ENCODE measurements at places on chromosomes 12 and 14. TPM values are rescaled to one million over a fixed set of nuclear protein-coding genes. Genes with fewer than 3 reads are reported as not detected.
A peak's percentile ranks its signal among the peaks of the same experiment; 100 is the strongest.

DNA sequence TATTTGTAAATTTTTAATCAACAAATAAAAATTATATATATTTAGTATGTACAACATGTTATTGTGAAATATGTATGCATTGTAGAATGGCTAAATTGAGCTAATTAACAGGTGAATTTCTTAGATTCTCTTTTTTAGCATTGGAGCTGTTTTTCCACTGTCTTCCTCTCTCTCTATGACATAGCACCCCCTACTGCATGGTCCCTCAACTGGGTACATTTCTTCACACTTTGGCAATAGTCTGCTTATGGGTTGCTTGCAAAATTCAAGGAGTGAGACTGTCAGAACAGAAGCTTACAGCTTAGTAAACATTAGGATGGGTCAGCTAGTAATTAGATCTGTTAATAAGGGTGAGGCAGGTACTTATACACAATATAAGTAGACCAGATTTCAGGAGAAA is 658.5 kb upstream of the MGAT4C start:
- H3K27ac ChIP-seq = no peak overlapping the region
- H3K36me3 ChIP-seq = no peaks in the 10 kb centered on the region
- DNase-seq = no peak
- H3K27me3 ChIP-seq = no peaks in the 10 kb centered on the region

- DNase-seq = no peak
- H3K27ac ChIP-seq = peak overlapping the region; percentile 83
Observed at GRCh38 chr12:107329569-107330324, 236.4 kb upstream of the CRY1 start.

Gene KLRD1
- polyA plus RNA-seq = 7.6 TPM

DNA sequence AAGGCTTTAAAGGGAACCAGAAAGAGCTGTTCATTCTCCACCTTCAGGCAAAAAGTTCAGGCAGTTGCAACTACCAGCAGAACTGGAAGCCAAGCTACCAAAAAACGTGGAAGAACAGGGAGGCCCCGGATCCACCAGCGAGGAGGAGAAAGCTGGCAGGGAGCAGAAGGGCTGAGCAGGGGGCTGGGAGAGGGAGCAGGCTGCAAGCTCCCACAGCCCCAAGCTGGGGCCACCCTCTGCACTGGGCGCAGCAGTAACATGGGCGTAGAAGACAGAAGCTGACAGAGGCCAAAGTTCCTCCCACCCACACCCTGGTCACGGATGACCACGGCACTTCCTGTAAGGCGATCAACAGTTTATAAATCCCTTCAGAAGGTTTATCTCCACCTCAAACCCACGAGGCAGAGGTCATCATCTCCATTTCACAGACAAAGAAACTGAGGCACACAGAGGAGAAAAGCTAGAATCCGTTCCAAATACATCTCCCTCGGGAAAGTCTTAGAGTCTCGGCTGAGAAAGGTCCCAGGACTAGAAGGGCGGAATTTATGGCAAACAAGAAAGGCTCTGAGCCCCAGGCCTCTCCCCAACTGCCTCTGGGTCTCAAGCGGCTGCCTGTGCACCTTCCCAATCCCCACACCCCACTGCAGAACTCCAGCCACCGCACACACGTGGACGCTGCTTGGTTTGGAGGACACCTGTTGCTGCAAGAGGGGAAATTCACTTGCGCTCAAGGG is 1.8 kb downstream of the CCDC85C start:
- H3K27ac ChIP-seq = peak overlapping the region; percentile 61
- DNase-seq = no peak
- H3K4me1 ChIP-seq = peaks cover 29% of the 10 kb centered on the region
- no peaks in the 10 kb centered on the region for H3K36me3 ChIP-seq
- H3K4me3 ChIP-seq = peak overlapping the region; percentile 74

Gene SRRM4
- not detected for polyA plus RNA-seq

DNA sequence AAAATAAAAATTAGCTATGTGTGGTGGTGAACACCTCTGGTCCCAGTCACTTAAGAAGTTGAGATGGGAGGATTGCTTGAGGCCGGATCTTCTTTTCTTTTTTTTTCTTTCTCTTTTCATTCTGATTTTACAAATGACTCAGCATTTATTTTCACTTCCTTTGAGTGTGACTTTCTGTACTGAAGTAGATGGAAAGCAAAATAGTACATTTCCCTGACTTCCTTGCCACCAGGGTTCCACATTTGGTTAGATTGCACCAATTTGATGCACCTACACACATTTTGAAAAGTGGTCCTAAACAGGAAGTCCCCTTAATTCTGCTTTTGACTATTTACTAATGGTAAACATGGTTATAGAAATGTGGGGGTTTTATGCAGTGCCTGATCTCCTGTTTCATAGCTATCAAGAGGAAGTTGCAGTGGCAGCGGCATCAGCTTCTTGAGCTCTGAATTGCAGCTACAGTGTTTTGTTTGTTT is 13.0 kb upstream of the LEMD3 start:
- no peak overlapping the region for H3K27ac ChIP-seq
- peak overlapping the region; percentile 13 for H3K4me3 ChIP-seq
- peaks cover 26% of the 10 kb centered on the region for H3K27me3 ChIP-seq

DNA sequence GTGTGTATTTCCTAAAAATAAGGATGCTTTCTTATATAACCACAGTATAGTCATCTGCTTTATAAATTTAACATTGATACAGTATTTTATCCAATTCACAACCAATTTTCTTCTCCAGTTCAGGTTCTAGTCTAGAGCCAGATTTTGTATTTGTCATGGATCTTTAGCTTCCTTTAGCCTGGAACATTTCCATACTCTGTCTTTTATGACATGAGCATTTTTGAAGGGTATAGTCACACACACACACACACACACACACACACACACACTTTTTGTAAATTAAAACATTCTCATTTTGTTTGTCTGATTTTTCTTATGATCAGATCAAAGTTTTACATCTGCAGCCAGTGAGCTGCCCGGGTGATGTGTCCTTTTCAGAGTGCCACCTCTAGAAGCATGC is 25.4 kb downstream of the CGRRF1 start:
- no peaks in the 10 kb centered on the region for H3K4me1 ChIP-seq
- no peak overlapping the region for H3K4me3 ChIP-seq

DNA sequence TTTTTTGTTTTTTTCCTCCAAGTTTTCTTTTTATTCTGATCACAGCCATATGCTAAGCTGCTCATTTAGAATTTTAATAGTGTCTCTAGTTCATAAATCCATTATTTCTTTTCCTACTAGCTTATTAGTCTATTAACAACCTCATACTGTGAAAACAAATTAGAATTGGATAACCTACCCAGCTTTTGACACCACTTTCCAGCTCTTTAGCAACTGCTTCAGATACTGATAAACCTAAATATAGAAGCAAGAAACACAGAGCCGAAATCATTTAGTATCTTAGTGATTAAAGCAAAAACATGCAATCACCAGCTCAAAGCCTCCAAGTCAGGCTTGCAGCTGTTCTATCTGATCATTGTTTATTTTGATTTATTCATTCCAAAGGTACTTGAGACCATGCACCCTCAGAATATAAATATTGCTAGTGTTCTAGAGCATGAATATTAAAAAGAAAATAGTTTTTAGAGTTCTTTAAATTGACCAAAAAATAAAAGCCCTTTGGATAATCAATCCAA is 121.5 kb downstream of the STXBP6 start:
- H3K4me1 ChIP-seq = no peaks in the 10 kb centered on the region
- H3K36me3 ChIP-seq = no peaks in the 10 kb centered on the region
- no peak for DNase-seq
- no peak overlapping the region for H3K4me3 ChIP-seq

- H3K4me1 ChIP-seq = peaks cover 24% of the 10 kb centered on the region
- DNase-seq = no peak
- no peak overlapping the region for H3K27ac ChIP-seq
- no peaks in the 10 kb centered on the region for H3K27me3 ChIP-seq
- H3K4me3 ChIP-seq = no peak overlapping the region
Observed at GRCh38 chr12:120101617-120102016, 14.9 kb downstream of the RAB35 start.

- H3K4me1 ChIP-seq = peaks cover 84% of the 10 kb centered on the region
- H3K4me3 ChIP-seq = peak overlapping the region; percentile 51
Observed at GRCh38 chr12:92394895-92395294, 249.2 kb upstream of the BTG1 start.

GRCh38 chr12:83265808-83266207 is 579.1 kb downstream of the TMTC2 start:
- H3K36me3 ChIP-seq = no peaks in the 10 kb centered on the region
- no peaks in the 10 kb centered on the region for H3K27me3 ChIP-seq
- DNase-seq = no peak
- H3K4me3 ChIP-seq = no peak overlapping the region
- H3K4me1 ChIP-seq = no peaks in the 10 kb centered on the region

DNA sequence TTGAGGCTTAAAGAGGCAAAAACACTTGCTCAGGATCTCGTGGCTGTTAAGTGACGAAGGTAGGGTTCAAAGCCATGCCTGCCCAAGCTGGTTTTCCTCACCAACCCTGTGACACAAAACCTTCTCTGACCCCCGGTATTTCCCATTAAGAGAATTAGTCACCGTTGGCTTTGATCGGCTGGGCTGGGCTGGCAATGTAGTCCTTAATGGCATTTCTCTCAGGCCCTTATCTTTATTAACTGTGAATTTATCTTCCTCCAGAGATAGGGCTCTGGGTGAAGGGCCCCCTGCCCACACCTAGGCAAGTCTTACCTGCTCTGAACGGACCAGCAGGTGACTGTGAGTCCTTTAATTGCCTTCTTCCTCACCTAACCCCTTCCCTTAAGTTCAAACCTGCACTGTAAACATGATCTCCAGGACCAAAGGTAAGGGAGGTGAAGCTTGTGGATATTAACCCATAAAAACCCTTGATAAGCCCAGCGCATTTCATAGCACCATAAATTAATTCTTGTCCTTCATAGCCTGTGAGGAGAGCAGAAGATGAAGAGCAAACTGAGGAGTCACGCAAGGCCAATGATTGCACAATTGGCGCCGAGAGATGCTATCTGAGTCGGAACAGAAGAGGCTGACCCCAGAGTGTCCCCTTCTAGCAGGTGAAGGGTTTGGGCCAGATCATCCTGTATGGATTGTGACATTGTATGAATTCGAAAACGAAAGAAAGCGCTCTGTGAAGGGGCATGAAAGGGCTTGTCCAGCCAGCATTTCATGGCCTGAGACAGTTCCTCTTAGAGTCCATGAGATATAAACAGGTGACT is 790.8 kb upstream of the TBX3 start:
- DNase-seq = no peak
- peaks cover 3% of the 10 kb centered on the region for H3K27me3 ChIP-seq
- no peak overlapping the region for H3K27ac ChIP-seq

DNA sequence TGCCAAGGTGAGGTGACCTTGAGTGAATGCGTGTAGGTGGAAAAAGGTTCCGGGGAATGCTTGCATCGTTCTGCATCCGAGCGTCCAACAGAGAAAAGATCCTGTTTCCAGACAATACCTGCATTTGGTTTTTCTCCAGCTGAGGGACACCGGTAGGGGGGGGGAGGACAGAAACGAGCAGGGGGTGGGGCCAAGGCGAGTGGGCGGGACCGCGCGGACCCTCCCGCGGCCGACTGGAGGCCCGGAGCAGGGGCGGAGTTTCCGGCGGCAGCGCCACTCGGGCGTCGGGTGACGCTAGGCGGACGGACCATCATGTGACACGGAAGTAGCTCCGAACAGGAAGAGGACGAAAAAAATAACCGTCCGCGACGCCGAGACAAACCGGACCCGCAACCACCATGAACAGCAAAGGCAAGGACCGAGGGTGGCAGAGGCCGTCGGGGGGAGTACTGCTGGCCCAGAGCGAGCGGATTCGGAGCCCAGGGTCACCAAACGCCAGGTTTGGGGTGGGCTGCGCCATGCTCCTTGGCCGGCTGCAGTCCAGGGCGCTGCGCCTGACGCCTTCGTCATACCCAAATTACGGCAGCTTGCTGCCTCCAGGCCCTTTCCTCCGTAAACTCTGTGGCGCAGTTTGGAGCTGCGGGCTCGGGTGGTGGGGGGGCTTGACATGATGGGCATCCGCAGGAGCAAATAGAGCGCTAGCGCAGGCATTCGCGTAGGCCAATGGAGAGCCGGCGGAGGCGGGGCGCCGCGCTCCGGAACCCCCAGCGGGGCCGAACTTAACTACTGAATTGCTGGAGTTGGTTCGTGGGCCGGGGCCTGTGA is at the start of gene DAZAP2:
Gene DAZAP2 (plus strand): TSS at position 317 of the 825 bp plus-strand sequence. CDS start 82 bp downstream, at position 399.
- peak within 1 kb of the TSS; percentile 97 for H3K4me3 ChIP-seq
- peaks cover 38% of the 10 kb centered on the region for H3K36me3 ChIP-seq
- no peaks in the 10 kb centered on the region for H3K27me3 ChIP-seq
- peak; percentile 93 for DNase-seq

DNA sequence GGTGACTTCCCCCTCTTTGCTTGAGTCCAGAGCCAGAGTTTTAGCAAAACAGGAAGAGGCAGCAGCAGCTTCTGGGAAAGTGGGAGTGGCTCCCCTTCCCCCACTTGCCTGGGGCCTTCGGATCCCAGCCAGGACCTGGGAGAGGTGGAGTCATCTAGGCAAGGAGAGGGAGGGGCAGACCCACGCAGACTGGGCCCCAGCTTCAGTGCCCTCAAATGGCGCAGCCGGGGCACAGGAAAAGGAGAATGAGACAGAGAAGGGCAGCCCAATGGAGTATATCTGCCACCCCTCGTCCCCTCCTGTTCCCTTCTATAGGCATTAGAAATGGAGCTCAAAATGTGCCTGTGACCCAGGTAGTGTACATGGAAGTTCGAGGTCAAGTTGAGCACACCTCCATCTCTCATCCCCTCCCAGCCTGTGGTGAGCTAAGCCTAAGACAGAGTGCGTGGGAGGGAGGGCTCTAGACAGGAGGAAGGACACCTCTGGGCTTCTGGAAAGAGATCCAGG is 9.3 kb upstream of the HDAC7 start:
- H3K4me3 ChIP-seq = no peak overlapping the region
- H3K27ac ChIP-seq = peak overlapping the region; percentile 57
- H3K27me3 ChIP-seq = no peaks in the 10 kb centered on the region
- no peak for DNase-seq
- H3K4me1 ChIP-seq = peaks cover 89% of the 10 kb centered on the region

Measured in naive thymus-derived CD8-positive, alpha-beta T cell (primary cell).